Naive thymus-derived CD4-positive, alpha-beta T cell (primary cell): ENCODE measurements at places on chromosomes 12 and 14.

DNA sequence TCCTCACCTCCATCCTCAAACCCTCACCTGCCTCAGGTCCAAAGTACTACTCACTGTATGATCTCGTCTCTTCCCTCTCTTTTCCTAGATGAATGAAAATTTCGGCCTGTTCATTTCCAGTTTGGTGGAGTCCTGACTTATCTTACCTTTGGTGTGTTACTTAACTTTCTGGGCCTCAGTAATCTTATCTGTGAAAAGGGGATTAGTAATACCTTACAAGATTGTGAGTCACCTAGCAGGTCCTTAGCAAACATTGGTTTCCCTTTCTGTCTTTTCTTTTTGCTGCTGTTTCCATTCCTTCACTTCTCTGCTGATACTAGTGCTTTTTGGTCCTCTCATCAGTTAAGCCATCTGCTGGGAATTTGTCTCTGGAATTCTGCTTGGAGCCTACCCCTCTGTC is 52.8 kb downstream of the AKAP6 start:
- no peak for DNase-seq

GRCh38 chr12:22974865-22975264 is 349.9 kb downstream of the ETNK1 start:
- DNase-seq, result no peak

- DNase-seq, result no peak
These were observed 207.0 kb downstream of the ATP23 start for GRCh38 chr12:58148405-58148804.

- no peak for DNase-seq
These were observed 51.0 kb downstream of the PRKCH start for GRCh38 chr14:61372379-61372778.

DNA sequence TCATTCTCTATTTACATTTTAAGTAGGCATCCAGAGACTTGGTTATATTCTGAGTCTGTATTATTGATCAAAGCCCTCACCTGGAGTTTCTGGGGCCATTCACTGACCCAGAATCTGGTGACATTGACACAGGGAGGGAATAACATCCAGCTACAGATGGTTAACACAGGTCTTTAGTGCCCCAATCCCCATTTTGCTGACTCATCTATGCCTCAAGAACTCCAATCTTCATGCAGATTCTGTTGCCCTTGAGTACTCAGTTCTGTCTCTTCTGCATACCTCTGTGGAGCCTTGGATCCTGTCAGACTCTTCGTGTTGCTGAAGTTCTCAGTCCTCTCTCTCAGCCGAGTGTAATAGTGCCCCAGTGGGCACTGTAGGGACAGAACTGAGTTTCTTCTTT is 208.9 kb downstream of the RGS6 start:
- DNase-seq, result no peak

DNA sequence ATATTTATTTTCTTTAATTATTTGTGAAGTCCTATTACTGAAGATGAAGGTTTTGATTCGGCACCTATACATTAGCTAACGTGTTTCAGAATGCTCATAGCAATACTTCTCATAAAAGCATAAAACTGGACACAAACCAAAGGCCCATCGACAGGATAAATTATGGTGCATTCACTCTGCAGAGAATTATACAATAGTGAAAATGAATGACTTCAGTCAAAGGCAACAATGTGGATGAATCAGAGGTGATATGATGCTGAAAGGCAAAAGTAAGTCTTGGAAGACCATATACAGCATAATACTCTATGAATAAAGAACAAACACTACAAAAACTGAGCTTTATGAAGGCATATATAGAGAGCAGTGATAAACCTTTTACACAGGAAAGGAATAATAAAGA is 156.6 kb upstream of the EGLN3 start:
- no peak for DNase-seq

GRCh38 chr14:54356172-54356571 is 40.6 kb upstream of the CDKN3 start:
- DNase-seq, result no peak

GRCh38 chr12:104317538-104318210 is 14.1 kb downstream of the EID3 start:
- DNase-seq, result no peak

DNA sequence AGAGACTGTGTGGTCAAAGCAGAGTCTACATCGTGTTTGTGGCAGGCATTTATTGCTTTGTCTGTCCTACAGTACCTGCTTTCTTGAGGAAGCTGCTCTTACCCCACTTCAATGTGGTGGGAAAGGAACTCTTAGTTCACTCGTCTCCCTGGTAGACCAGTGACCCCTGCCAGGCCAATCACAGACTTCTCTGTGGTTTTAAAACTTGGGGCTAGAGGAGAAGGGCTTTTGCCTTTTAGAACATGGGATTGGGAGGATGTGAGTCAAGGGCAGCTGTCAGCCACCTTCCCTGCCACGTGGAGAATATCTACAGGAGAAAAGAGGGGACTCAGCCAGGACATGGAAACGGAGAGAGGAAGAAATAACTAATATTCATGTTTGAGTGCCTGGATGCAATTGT is 36.8 kb upstream of the TMED10 start:
- DNase-seq, result no peak

DNA sequence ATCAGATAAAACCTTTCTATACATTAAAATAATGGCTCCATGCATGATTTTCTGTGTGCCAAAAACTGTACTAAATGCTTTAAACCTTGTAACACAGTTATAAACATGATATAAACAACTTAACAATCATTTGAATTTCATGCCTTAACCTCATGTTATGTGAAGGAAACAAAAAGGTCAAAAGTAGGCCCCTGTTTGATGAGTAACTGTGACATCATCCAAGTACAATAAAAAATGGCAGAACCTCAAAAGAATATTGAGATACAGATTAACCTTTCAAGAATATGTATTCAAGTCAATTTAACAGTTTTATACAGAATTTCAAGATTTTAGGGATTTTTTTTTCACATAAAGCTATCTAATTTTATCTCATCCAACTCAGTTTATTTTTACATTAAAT is 310.7 kb upstream of the DCN start:
- DNase-seq, result no peak

- DNase-seq, result no peak
These were observed 3.1 kb downstream of the MAP3K12 start for GRCh38 chr12:53495903-53496751.

DNA sequence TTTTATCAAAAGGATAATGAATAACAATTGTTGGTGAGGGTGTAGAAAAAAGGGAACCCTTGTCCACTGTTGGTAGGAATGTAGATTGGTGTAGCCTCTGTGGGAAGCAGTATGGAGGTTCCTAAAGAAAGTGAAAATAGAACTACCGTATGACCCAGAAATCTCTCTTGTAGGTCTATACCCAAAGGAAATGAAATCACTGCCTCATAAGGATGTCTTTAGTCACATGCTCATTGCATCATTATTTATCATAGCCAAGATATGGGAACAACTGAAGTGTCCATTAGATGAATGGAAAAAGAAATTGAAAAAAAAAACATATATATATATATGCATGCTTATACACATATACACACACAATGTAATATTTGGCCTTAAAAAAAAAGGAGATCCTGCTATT is 158.8 kb upstream of the NPAS3 start:
- no peak for DNase-seq

- DNase-seq, result no peak
These were observed 43.5 kb downstream of the CKAP4 start for GRCh38 chr12:106204312-106204711.

GRCh38 chr12:49105504-49106084 is 5.1 kb downstream of the LMBR1L start:
- DNase-seq, result no peak

- DNase-seq, result no peak
These were observed 88.3 kb upstream of the PTHLH start for GRCh38 chr12:28060871-28061270.

DNA sequence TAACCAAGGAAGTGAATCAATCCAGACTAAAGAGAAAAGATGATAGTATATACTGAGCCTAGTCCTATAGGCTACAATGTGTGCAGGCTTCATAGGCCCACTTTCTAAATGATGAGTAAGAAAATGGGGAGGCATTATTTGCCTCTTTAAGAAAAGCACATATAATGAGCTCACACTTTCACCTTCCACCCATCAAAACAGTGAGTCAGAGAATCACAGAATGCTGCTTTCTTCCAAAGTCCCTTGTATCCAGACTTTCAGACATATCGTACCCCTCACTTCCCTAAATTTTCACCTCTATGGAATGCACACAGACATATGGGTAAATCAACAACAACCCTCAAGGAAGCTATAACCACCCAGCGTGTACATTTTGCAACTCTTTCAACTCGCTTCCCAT is 286.4 kb upstream of the PRKD1 start:
- no peak for DNase-seq

GRCh38 chr12:40038619-40039018 is 67.3 kb downstream of the SLC2A13 start:
- no peak for DNase-seq

- DNase-seq, result no peak
These were observed 912 bp downstream of the PSME1 start for GRCh38 chr14:24136684-24137528.

DNA sequence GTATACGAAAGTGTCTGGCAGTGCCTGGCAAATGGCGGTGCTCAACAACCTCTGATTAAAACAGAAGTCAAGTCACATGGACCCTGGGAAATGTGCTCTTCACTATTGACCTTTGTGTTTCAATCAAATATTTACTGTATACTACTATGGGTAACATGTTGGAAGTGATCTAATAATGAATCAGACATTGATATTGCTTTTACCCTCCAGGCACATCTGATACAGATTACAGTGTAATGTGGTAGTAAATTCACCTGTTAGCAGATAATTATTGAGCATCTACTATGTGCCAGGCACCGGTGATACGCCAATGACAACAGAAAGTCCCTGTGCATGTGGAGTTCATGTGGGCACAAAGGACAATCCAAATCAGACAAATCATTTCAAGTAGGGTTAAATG is 63.1 kb downstream of the STON2 start:
- DNase-seq, result no peak

GRCh38 chr14:55436931-55437330 is 3.5 kb downstream of the TBPL2 start:
- no peak for DNase-seq

GRCh38 chr12:87406926-87407325 is 622.3 kb downstream of the C12orf50 start:
- DNase-seq, result no peak

- DNase-seq, result no peak
These were observed 163.0 kb downstream of the PTCSC3 start for GRCh38 chr14:36013483-36013882.

- no peak for DNase-seq
These were observed 258.1 kb downstream of the MED13L start for GRCh38 chr12:116019415-116019814.

DNA sequence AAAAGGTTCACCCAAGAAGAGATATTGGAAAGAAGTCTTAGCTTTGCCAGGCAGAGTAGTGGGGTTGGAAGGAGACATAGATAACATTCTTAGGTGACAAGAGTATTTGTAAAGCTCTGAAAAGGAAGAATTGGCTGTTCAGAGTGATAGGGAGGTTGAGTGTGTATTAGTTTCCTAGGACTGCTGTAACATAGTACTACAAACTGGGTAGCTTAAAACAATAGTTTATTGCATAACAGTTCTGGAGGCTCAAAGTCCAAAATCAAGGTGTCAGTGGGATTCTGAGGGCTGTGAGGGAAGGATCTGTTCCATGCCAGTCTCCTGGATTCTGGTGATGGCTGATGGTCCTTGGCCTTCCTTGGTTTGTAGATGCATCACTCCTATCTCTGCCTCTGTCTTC is 156.8 kb downstream of the SLC5A8 start:
- DNase-seq, result no peak

- DNase-seq, result no peak
These were observed 6.3 kb upstream of the PWP1 start for GRCh38 chr12:107679336-107679735.

- DNase-seq, result no peak
These were observed 5.1 kb downstream of the TESC start for GRCh38 chr12:117093918-117094630.

DNA sequence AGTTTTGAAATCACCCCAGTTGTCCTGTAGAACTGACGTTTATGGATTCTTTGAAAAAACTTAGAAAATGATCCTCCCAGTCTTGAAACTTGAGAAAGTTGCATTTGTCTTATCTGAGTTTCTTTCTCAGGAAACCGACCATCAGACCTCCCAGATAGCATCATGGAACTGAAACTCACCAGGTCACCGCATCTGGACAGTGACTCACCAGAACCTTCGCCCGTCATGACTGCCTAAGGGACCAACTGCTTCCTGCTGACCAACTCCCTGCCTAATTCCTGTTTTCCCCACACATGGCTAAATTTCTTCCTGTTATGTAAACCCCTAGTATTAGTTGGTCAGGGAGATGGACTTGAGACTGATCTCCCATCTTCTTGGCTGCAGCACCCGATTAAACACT is 175.7 kb downstream of the RIMBP2 start:
- no peak for DNase-seq

DNA sequence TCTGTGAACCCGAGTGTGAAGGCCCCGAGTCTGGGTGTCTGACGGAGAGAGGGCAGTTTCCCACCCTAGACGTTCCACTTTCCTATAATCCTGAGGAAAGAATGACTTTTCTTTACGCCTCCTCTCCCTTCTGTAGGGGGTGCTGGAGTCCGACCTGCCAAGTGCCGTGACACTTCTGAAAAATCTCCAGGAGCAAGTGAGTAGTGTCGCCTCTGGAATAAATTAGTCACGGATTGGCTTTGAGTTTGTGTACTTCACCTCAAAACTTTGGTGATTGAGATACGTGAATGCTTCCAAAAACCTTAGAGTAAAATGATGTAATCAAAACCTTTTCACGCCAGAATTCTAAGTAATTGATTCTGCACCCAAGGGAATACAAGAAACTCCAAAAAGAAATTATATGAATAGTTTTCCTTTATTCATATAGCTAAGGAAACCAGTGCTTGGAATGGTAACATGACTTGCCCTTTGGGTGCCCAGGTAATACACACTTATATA is 452 bp downstream of the NGDN start:
- no peak for DNase-seq

DNA sequence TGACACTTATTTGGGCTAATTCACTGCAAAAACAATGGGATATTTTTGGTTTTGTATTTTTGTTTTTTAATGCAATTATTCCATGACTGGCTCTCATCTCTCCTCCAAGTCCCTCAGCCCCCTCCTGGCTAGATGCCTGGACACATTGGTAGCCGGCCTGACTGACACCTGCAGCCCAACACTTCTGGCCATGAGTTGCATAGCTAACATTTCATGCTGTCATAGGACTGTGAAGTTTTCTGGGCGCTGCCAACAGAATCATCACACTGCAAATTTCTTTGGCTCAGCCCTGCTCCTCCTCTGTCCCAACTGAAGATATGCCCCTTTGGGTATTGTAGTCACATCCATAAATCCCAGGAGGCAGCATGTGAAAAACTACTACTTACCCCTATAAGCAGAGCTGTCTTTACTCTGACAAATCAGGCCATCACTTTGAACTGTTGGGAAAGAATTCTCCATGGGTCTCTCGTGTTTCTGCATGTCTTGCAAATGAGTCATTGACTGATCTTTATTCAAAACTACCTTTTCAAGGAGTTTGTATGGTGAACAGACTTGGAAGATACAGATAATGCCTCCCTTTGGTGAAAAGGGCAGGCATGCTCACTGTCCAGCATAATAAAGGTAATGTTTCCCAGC is 126.7 kb upstream of the LGR5 start:
- DNase-seq, result no peak
